Cerebellar nuclear complex (tissue), 1 donor: ENCODE measurements at places on chromosomes 13 and 19.

DNA sequence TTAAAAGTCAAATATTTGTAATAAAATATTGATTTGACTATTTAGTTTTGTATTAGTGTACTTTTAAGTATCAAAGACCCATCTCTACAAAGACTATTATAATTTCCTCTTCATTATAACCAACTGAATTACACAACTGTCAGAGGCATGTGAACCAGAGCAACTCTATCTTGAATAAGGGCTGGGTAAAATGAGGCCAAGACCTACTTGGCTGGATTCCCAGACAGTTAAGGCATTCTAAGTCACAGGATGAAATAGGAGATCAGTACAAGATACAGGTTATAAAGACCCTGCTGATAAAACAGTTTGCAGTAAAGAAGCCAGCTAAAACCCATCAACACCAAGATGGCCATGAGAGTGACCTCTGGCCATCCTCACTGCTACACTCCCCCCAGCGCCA is 36.2 kb upstream of the ATP12A start:
- no peak for DNase-seq

- DNase-seq = no peak
Measured at GRCh38 chr13:30314069-30314468, 6.7 kb upstream of the KATNAL1 start.

GRCh38 chr13:35160896-35161295 is 218.8 kb downstream of the NBEA start:
- no peak for DNase-seq

GRCh38 chr19:35293363-35293739 is 1.4 kb downstream of the MAG start:
- DNase-seq = no peak

GRCh38 chr13:90184355-90184754 is 1163.1 kb upstream of the MIR17HG start:
- no peak for DNase-seq

DNA sequence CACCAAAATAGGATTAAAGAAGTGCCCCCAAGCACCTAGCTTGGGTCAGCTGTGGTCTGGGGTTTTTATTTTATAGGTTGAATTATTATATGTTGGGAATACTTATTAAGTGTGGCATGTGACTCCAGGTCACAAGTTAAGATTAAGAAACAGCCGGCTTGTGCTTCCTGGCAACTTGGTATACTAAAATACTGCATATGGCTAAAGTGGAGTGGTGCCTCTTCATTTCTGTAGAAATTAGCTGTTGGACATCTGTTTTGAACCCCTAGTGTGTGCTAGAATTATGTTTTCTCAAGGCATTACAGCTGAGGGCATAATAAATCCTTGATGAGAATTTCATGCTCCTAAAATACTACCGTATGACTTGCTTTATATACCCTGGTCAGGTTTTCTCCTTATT is 286.6 kb downstream of the SHISA2 start:
- no peak for DNase-seq

GRCh38 chr13:90792335-90792734 is 555.2 kb upstream of the MIR17HG start:
- no peak for DNase-seq

- DNase-seq = no peak
Measured at GRCh38 chr19:5632241-5632612, 9.3 kb downstream of the SAFB start.

DNA sequence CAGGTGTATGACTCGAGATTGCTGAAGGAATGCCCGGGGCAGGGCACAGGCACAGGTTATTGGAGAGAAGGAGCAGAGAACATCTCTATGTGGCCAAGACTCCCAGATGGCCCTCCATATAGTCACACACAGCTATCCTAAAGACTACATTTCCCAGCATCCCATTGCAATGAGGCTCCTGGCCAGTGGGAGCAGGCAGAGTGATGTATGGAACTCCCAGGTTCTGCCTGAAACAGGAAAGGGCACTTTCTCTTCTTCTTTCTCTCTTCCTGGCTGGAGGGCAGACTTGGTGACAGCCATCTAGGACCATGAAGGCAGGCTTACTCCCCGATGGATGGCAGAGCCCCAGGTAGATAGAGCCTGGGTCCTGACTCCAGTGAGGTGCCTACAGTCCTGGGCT is 13.5 kb downstream of the PPP1R13L start:
- no peak for DNase-seq

DNA sequence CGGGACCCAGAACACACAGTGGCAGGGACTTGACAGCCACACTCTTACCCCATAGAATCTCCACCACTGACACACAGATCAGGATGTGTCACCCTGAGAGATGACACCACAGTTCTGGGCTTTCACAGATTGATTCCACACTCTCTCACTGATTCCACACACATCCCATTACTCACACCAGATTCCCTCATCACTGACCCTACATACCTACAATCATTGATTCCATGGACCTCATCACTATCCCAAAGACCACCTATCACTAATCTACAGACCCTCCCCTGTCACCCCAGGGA is 57.6 kb upstream of the ZNF527 start:
- DNase-seq = no peak

GRCh38 chr19:7942981-7943443 is 454 bp downstream of the TIMM44 start:
- no peak for DNase-seq

- no peak for DNase-seq
Measured at GRCh38 chr13:59374691-59375090, 789.0 kb downstream of the DIAPH3 start.

GRCh38 chr13:107743983-107744382 is 471.4 kb downstream of the LIG4 start:
- DNase-seq = no peak

GRCh38 chr13:34913040-34913439 is 29.0 kb upstream of the NBEA start:
- no peak for DNase-seq

DNA sequence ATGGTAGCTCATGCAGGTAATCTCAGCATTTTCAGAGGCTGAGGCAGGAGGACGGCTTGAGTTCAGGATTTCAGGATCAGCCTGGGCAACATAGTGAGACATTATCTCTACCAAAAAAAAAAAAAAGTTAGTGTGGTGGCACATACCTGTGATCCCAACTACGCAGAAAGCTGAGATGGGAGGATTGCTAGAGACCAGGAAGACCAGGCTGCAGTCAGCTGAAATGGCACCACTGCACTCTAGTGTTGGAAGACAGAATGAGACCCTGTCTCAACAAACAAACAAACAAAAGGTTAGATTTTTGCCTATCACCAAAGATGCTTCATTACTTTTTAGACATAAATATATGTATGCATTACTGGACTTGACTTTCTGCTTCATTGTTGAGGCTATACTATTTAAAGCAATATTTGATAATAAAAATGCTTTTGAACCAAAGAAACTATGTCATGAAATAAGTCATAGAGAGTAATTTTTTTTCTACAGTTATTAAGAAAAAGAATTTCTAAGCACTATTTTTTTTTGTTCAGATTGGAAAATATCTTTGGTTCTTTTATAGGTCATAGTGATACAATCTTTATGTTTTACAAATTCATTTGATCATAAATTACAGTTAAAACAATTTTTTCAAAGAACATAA is 1180.1 kb upstream of the ATXN8OS start:
- no peak for DNase-seq

DNA sequence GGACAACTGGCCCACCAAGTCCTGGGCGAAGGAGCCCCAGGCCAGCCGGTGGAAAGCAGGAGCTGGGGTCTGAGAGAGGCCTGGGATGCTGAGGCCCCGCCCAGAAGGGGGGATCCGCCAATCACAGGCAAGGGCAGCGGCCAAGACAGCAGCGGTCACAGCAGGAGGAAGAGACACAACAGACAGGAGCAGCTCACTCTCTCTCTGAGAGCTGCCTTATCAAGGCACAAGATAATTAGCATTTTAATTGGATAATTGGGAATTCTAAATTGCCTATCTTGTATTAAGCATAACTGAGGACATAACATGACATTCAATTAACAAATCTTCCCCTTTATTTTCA is 46.2 kb downstream of the CEBPG start:
- peak; percentile 7 for DNase-seq

DNA sequence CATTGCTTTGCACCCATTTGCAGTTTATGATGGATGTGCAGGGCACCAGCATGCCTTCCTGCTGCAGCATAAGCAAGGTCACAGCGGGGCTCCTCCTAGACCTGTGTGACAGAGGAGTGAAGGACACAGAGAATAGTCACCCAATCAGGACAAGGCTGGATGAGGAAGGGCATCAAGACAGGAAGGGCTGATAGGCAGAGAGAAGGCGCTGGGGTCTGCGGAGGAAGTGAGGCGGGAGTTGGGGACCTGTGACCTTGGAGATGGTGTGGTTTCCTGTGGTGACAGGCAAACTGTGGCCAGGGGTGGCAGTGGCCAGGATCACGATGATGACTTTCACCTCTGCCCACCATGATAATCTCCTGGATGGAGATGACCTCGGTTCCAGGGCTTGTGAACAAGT is 16.4 kb upstream of the KCTD15 start:
- no peak for DNase-seq

DNA sequence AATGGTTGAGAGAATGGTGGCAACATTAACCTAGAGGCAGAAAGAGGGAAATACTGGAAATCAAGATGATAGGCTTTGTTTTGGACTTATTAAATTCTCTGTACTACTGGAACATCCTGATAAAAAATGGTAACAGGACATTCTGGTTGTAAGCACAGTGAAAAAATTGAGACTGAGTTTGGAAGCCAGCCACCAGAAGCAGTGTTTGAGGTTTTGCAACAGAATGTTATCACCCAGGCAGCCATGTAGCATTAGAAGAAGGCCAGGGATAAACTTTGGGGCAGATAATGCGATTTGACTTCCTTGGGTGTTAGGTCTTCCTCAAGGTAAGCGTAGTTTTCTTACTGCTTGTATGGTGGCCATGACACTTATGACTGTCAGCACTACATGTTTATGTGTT is 307.4 kb downstream of the ATP8A2 start:
- DNase-seq = no peak

GRCh38 chr19:58519087-58519354 is 589 bp downstream of the ZBTB45 start:
- no peak for DNase-seq

- no peak for DNase-seq
Measured at GRCh38 chr13:52025475-52026245, 1.2 kb downstream of the UTP14C start.

GRCh38 chr13:59495299-59495698 is 668.4 kb downstream of the DIAPH3 start:
- DNase-seq = no peak

DNA sequence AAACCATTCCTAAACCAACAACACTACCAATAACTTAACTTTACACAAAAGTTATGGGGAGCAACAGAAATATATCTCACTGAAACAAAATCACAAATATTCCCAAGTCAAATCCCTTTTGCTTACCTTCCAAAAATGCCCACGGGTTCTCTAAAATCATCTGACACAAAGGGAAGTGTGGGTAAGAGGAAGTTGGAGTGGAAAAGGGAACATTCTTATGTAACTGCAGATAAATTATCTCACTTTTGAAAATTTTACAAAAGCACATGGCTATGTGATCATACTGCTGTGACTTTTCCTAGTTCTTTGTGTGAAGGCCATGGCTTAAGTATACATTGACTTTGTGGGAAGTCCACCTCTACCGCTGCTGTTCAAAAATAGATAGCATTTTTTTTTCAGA is 350.5 kb downstream of the GPC6 start:
- no peak for DNase-seq

GRCh38 chr13:50446611-50447010 is 396.9 kb downstream of the DLEU7 start:
- DNase-seq = no peak

GRCh38 chr19:47446534-47447469 is 24.9 kb downstream of the SLC8A2 start:
- DNase-seq = no peak

DNA sequence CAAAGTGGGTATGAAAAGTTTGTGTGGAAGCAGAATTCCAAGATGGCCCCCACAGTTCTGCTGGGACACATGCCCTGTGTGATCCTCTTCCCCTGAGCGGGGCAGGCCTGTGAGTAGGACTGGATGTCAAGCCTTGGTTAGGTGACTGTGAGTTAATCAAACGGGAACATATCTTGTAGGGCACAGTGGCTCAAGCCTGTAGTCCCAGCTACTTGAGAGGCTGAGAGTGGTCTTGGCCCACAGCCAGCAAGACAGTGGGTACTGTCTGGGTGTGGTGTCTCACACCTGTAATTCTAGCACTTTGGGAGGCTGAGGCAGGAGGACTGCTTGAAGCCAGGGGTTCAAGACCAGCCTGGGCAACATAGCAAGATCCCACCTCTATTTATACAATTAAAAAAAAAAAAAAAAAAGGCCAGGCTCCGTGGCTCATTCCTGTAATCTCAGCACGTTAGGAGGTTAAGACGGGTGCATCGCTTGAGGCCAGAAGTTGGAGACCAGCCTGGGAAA is 6.4 kb downstream of the ZNF653 start:
- no peak for DNase-seq

DNA sequence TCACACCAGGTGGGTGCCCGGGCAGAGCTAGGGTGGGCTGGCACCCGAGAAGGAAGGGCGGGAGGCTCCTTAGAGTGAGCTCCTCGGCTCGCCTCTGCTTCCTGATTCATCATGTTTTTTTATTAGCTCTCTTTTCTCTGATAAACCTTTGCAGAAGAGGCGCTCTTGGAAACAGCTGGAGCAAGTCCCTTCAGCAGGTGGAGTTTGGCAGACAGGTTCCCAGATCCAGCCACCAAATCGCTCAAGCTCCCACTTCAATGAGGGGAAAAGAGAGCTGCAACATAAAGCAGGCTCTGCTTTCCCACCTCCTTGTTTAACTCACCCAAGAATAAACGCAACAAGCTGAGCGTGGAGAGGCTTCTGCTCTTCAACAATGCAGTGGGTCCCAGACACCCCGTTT is 244.8 kb downstream of the TSHZ3 start:
- no peak for DNase-seq

GRCh38 chr13:54573186-54573585 is 1544.6 kb downstream of the OLFM4 start:
- no peak for DNase-seq

GRCh38 chr13:53165261-53165660 is 136.6 kb downstream of the OLFM4 start:
- DNase-seq = no peak

GRCh38 chr13:36882829-36883390 is 37.1 kb downstream of the SMAD9 start:
- no peak for DNase-seq

DNA sequence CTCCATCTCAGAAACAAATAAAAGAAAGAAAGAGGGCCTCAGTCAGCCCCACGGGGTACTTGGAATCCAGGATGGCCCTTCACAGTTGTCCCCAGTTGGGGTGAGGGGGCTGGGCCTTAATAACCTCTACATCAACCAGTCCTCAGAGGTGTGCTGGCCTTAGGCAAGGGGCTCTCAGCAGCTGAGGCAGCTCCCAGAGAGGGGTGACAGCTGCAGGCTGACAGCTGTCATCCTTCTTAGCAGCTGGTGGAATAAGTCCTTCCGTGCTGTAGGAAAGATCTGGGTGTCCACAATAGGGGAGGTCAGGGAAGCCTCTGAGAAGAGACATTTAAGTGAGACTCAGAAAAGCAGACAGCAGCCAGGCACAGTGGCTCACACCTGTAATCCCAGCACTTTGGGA is 7.4 kb downstream of the BCAM start:
- DNase-seq = no peak

DNA sequence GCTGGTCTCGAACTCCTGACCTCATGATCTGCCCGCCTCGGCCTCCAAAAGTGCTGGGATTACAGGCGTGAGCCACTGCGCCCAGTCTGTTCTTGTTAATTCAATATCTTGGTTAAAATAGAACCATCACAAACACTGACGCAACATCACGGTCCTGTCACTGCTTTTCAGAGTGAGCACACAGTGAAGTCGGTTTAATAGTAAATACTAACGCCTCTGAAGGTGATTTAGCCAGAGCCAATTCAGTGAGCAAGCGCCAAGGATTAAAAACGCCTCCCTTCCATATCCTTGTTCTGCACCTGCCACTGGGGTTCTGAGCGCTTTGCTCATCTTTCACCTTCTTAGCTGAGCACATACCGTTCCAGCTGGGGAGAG is 30.3 kb downstream of the LAMP1 start:
- DNase-seq = no peak
